ENCODE measurements at places on chromosomes 1 and 21.
A peak's percentile ranks its signal among the peaks of the same experiment; 100 is the strongest.

- DNase-seq = no peak
Observed at GRCh38 chr1:54371038-54371941, 34.9 kb downstream of the SSBP3 start.

GRCh38 chr1:24540906-24541710 is 14.8 kb upstream of the NCMAP start:
- DNase-seq = no peak

GRCh38 chr1:235072096-235072495 is 56.5 kb downstream of the TOMM20 start:
- DNase-seq = no peak

GRCh38 chr1:75964760-75965408 is 32.7 kb upstream of the ASB17 start:
- DNase-seq = no peak

GRCh38 chr1:6447016-6447817 is 18.8 kb downstream of the TNFRSF25 start:
- no peak for DNase-seq

DNA sequence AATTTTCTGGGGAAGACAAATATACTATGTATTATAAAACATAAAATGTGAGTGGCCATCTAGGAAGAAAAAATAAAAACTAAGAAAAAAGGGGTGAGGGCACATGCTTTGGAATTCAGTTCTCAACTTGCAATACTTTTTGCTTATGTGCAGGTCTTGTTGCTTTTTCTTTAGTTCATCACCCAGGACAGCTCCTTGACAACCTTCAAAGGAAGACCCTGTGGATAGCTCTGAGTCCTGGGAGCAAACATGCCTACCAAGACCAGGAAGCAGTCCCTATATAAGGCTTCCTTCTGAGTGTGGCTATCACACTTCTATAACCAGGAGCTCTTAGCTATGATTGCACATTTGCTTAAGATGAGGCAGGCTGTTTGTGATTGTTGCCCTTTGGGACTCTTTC is 78.0 kb downstream of the WDR64 start:
- DNase-seq = no peak

DNA sequence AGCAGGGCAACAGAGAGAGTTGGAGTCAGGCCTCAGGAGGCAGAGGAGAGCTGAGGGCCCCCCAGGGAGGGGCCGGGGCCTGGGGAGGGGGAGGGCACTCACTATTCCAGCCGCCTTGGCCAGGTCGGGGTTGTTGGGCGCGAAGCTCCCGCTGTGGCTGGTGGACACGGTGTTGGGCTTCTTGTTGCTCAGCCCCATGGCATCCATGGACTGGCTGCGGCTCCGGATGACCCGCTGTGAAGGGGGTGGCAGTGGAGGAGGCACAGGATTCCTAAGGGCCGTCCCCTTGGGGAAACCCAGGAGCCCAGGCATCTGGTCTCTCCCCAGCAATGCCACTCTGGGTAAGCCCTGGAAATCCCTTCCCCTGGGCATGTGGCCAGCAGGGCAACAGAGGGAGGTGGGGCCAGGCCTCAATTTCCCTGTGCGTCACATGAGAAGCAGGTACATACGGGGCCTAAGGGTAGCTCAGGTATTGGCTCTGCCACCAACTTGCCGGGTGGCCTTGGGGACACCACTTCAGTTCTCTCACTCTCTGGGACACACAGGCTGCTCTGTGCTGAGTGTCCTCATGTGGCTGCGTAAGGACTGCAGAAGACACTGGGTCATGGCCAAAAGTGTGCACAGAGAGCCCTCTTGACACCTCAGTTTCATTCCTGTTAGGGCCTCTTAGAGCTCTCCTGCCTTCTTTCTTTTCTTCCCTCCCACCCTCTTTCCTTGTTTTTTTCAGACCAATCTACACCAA is 63.0 kb downstream of the RAP1GAP start:
- no peak for DNase-seq

GRCh38 chr1:10821388-10821787 is 24.9 kb upstream of the CASZ1 start:
- DNase-seq = no peak

DNA sequence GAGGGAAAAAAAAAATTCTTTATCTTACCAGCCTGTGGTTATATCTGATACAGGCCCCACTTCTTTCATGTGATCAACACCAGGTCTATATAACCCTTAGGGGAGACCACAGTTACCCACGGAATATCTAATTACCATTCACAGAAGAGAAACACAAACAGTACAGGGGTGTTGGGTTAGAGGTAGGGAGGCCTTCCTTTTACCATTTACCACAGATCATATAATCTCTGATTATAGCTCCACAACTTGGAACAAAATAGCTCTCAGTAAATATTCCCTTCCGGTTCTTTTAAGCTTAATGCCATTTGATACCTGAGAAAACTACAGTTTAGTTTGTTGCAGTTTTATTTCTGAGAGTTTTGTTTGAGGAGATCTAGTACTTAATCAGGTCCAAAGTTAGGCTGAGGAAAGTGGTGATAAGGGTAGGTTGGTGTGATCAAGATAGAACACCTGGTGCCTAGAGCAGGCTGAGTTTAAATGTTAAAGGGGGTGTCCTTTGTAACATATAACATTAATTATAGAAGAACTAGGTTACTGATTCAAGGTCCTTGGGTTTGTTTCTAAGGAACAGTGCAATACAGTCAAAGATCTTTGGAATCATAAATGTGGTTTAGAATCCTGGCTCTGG is 14.1 kb downstream of the EPB41 start:
- DNase-seq = peak; percentile 45
